Kidney glomerular epithelial cell (primary cell): ENCODE measurements at places on chromosomes 4 and X.

DNA sequence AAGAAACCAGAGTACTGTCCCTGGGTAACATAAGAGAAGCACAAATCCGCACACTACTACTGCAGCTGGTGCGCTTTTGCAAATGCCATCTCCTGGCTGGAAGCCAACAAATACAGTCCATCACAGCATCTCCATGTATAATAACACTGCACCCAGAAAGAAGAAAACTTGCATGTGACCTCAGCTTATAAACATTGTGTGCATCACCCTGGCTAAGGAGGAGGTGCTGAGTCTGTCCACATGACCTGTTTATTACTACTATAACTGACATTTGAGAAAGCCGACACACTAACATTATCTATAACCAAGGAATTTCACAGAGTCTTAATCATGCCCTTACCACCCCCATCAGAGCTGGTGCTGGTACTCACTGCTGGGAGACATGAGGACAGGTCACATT is 516.8 kb downstream of the CFAP47 start:
- no peak for DNase-seq

- no peak for DNase-seq
Measured at GRCh38 chr4:41157009-41157408, 57.3 kb downstream of the APBB2 start.

- DNase-seq, result no peak
Measured at GRCh38 chrX:66164470-66164869, 423 bp downstream of the HEPH start.

GRCh38 chrX:13103188-13103913 is 58.9 kb upstream of the FAM9C start:
- no peak for DNase-seq
